ENCODE measurements at places on chromosomes 5 and 9.

DNA sequence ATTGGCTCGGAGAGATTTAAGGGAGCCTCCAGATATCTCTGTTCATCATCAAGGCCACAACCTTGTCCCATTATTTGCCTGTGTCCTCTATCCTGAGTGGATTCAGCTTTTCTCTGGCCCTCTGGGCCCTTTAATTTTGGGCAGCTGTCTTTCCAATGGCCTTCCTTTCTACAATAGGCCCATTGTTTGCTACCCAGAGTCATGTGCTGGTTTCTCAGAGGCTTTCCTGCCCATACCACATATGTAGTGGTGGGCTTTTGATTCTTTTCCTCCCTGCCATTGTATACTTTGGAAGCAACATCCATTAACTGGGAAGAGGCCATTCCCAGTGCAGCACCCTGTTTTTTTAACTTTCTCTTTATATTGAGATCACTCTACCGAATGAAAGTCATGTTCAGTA lies 233.9 kb upstream of the SGCD start:
- no peak for DNase-seq

DNA sequence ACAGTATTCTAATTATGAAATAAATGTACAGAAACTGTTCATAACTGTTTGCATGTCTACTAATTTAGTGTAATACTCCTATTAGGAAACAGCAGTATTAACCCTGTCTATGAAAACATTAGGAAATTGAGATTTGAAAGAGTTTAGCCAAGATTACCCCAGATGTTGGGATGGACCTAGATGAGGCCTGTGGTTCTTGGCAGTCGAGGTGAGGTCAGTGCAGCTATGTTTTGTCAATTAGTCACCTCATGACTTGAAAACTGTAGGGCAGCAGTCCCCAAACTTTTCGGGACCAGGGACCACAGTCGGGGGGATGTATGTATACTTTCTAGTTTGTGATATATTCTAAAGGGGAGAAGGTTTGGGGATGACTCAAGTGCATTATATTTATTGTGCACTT lies 4.7 kb downstream of the LNPEP start:
- DNase-seq: no peak

DNA sequence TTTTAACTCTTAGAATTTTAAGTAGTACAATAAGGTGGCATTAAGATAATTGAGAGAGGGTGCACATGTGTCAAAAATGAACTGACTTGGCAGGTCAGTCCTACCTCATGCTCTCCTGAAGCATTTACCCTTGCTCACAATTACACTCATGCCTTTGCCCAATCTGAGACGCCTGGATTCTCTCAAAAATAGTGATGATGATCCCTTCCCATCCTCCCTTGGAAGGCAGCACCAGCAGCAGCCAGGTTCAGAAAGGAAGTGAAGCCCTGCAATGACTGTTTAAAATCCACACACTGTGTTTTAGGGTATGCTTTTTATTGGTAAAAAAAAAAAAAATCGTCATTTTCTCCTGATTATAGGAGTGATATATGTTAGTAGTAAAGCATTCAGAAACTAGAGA lies 246.6 kb downstream of the PRELID2 start:
- DNase-seq: no peak

DNA sequence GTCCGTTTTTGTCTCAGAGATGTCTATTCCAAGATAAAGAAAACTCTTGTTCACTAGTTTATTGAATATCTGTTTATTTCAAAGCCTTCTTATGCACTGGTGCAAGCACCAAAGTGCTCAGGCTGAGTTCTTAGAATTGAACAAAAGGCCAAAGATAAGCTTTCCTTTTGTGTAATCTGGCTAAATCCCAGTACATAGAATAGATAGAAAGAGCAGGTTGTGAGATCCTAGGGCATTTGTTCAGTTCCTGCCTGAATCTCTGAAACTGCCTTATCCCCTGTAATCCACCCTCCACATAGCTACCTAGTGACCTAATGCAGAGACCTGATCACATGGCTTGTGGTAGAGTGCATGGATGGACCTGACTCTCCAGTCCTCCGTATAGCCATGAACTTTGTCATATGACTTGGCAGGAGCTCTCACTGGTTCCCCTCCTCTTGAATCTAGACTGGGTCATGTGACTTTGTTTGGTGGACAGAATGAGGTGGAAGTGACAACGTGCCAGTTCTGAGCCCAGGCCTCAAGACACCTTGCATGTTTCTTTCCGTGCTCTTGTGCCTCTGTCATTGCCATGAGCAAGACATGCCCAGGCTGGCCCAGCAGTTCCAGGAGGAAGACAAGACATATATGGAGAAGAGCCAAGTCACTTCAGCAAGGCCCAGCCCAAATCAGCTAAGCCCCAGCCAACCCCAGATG lies 139.3 kb upstream of the SHB start:
- no peak for DNase-seq

GRCh38 chr9:33714989-33715388 lies 80.4 kb upstream of the PRSS3 start:
- no peak for DNase-seq

DNA sequence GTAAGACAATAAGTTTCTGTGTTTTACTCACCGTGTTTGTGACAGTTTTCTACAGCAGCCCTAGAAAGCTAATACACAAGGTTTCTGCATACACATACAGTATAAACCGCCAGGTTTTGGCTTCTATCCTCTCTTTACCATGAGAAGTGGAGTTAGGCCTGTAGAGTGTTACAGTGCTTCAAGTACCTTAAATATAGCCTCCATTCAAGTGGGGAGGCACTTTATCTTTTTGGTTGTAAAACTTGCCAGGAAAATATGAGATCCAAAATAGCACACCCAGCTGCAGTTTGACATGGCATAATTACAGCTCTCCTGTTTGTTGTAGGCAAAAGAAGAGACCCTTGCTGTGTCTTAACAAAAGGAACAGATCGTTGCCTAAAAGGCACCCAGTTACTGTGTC lies 90.3 kb upstream of the PTPN3 start:
- DNase-seq: no peak

DNA sequence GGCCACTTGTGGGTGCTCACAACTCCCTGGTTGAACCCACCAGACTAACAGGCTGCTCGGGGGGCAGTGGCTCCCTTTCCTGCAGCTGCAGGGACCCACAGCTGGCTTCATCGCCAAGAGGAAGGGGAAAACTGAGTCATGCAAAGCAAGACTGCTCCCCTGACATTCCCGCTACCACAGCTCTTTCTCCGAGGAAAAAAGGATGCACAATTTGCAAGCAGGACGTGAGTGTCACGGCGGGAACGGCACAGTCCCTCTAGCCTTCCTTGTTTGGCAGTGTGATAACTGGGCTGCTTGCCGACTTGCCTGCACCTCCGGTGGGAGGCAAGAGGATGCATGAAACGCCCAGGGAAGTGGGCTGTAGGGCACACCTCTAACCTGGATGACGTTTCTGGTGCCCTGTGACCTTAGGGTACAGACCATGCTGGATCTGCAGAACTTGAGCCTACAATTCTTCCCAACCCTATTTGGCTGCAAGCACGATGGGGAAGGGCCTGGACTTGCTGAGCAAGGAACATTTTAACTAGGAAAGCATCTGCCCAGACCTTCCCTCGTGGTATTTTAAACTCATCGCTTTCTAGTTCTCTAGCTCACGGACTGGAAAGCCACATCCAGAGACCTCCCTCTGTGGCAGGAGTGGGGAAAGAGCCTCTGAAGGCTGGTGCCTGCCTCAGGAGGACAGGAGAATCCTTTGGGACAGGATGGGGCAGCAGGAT lies 7.8 kb downstream of the SH3PXD2B start:
- peak; percentile 54 for DNase-seq

DNA sequence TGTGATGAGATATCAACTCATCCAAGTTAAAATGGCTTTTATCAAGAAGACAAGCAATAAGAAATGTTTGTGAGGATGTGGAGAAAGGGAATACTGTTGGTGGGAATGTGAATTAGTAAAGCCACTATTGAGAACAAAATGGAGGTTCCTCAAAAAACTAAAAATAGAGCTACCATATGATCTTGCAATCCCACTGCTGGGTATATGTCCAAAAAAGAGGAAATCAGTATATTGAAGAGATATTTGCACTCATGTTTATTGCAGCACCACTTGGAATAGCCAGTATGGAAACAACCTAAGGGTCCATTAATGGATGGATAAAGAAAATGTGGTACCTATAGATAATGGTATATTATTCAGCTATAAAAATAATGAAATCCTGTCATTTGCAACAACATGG lies 25.1 kb downstream of the PPIP5K2 start:
- no peak for DNase-seq

- DNase-seq: no peak
Observed at GRCh38 chr9:84229191-84229590, 111.4 kb downstream of the SLC28A3 start.

GRCh38 chr9:68489646-68490045 lies 51.0 kb downstream of the TMEM252 start:
- no peak for DNase-seq

DNA sequence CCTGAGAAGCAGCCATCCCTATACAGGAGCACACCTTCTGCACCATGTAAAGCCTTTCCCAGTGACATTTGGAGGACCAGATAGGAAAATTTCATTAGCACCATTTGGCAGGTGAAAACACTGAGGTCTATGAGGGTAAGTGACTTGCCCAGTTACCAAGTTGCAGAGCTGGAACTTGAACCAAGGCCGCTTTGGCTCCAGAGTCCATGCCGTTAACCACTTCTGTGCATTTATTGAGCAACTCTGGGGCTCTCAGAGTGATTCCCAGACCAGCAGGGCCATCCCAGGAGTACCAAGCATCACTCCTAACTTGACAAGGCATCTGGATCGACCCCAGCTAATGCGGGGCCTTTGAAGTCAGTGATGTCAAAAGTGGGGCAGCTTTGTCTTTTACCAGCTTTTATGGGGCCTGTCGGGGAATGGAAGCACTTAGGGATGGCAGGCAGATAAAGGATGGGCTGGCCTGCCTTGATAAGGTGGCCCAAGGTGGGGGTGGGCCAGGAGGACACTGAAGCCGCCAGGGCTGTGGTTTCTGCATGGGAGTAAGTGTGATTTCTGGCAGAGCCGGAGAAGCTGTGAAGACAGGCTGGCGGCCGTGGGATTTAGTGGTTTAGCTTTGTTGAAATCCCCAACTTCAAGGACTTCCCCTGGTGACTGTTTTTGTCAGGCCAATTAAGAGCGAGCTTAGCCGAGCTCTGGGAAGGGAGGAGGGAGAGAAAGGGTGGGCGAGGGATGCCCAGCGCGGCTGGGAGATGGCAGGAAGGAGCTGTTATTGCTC lies 127.3 kb downstream of the MACROH2A1 start:
- peak; percentile 27 for DNase-seq

DNA sequence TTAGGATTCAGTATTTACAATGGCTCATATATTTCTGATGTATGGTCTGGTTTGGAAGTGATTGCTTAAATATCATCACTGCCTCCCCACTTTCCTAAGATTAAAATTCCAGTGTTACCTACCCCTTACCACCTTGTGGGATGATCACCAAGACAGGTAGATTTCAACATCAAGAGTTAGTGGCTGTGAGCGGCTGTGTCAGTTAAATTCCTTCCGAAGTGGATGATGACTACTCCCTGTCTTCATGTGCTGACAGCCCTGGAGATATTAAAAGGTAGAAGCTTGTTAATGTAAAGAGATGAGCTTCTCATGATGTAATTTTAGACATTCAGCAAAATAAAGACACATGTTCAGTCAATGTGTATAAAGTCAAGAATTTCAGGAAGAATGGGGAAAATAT lies 4.2 kb downstream of the ITGA2 start:
- DNase-seq: no peak

DNA sequence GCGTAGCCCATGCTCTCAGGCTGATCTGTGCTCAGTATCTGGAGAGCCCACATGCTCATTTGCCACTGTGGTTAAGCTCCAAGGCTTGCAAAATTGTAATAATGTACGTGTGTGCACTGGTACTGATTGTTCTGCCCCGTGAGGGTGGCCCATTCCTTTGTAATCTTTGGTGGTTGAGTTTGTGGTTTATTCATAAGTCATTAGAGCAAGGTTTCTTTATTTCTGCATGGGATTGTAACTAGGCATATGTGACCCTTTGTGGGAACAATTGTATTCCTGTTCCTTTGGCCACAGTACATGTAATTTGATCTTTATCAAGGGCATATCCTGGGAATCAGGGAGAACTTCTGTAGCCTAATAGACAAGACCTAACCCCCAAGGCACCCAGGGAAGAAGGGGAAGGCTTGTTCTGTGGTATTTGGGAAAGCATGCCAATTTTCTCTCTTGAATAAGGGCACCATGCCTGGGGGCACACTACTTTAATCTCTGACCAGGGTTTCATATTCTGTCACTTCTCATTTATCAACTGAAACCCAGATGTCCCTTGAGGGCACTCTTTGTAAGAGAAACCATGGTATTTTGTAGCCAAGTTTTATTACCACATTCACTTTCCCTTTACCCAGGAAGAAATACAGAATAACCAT lies 74.6 kb downstream of the NPR3 start:
- no peak for DNase-seq

GRCh38 chr5:156395306-156395675 lies 68.3 kb downstream of the SGCD start:
- DNase-seq: no peak

GRCh38 chr5:6552612-6553011 lies 80.2 kb downstream of the NSUN2 start:
- DNase-seq: no peak

DNA sequence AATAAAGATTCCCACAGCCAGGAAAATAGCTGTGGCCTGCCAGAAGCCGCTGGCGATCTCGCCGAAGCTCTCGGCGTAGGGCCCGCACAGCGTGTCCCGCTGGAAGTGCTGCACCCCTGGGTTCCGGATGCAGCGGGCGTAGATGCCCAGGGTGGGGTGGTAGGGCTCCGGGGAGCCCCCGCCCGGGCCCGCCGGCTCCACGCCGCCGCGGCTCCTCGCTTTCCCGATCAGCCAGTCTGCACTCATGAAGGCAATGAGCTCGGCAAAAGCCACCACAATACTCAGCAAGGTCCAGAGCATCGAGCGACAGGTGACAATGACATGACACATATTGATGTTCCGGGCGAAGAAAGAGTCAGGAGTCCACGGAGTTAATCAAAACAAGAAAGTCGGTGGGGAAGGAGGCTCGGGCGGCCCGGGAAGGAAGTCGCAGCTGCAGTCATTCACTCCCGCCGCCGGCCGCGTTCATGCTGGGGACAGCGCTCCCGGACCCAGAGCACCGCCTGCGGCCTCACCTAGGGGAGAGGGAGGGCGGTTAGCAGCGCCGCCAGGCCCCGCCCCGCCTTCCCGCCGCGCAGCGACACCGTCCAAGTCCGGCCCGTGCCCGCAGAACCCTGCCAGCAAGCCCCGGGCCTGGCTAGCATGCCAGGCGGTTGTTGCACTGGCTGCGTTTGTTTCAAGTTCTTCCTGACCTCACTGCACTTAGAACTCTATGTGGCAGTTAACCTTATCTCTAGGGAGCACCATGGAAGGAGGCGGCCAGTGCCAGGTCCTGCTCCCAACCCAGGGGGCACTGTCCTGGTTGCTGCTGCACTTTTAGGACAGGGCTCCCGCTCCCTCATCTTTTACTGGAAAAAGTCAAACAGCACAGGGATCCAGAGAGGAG lies 138.4 kb downstream of the LHFPL2 start:
- DNase-seq: no peak

All from SK-N-SH (cell line).